ENCODE measurements at places on chromosomes 11 and 22. TPM values are rescaled to one million over a fixed set of nuclear protein-coding genes. Genes with fewer than 3 reads are reported as not detected.

The SMTNL1 gene
- not detected for total RNA-seq

The NCAM1 gene
- not detected for total RNA-seq

The SOX6 gene
- total RNA-seq, result not detected

The LUZP2 gene
- total RNA-seq, result not detected

The SPDYC gene
- not detected for total RNA-seq
